Hippocampal formation (tissue), 2 donors: ENCODE measurements at places on chromosomes 3 and 15.

- no peak for DNase-seq
Measured at GRCh38 chr3:160180581-160181216, 44.5 kb upstream of the C3orf80 start.

GRCh38 chr3:152226176-152226575 is 42.6 kb upstream of the MBNL1 start:
- no peak for DNase-seq

DNA sequence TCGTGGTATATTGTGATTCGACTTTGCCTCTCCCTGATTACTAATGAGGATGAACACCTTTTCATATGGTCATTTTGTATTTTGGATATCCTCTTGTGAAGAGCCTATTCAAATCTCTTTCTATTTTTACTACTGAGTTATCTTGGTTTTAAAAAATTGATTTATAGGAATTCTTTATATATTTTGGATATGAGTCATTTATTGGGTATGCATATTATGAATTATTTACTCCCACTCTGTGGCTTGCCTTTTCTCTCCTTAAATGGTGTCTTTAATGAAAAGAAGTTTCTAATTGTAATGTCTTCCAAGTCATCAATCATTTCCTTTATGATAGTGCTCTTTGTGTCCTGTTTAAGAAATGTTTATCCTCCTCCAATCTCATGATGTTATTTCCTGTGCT is 191.5 kb upstream of the DPH6 start:
- DNase-seq: no peak

DNA sequence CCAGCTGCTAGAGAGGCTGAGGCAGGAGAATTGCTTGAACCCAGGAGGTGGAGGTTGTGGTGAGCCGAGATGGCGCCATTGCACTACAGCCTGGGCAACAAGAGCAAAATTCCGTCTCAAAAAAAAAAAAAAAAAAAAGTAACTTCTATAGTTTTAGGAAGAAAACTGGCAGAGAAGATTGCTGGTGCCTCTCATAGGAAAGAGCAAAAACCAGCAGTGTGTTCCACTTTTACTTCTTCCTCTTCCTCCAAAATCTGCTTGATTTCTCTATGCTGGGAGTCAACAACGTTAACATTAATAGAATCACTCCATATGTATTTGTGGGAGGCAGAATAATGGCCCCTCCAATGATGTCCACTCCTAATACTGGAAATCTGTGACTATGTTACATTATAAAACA is 12.5 kb upstream of the NR1D2 start:
- DNase-seq: no peak
